Stimulated activated CD8-positive, alpha-beta memory T cell treated with anti-CD3 and anti-CD28 coated beads, Interleukin-7, amount 100 ng/mL, for 1 hour (primary cell): ENCODE measurements at places on chromosomes 12 and 14.

DNA sequence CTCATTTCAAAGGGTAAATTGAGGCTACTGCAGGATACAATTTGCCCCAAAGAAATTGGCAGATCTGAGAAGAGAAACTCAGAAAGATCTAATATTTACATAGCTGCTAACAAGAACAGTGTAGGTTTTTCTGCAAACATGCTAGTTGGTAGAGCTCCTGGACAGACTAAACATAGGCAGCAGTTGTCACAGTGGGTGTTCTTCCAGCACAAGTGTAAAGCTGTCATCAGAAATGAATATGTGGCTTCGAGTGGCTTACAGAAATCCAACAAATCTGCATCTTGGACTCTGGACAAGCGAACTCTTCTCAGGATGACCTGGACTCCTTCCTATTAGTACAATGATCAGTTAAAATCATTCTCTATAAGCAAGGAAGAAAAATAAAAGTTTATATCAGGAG is 5.9 kb downstream of the CBX5 start:
- DNase-seq = no peak

DNA sequence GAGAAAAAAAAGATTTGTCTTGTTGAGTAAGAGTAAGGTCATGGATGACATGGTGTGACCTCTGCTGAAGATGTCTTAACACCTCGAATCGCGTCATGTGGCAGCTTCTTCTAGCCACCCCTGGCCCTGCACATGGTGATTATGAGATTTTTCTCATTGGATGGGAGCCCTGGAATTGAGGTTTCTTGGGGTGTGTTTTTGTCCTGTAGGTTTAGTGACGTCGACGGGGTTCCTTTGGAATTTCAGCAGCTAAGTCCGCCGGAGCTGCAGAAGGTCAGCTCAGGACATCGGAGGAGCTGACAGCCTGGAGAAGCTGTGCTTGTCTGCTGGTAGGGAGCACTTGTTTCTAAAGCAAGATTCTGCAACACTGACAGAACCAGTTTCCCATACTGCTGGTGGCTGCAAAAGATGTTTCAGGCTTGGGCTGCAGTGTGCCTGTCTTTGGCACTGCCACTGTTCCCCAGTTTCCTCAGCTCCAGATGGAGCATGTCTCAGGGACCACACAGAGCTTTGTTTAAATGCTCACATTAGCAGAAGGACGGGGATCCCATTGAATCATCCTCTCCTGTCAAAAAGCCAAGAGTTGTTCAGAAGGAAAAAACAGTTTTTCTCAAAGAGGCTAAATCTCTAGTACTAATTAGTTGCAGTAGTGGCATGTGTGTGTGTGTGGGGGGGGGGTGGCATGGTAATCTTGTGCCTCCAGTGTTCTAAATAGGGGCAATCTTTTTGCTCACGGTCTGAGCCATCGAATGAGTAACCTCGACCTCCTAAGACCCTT is 5.2 kb upstream of the FOS start:
- DNase-seq = no peak

DNA sequence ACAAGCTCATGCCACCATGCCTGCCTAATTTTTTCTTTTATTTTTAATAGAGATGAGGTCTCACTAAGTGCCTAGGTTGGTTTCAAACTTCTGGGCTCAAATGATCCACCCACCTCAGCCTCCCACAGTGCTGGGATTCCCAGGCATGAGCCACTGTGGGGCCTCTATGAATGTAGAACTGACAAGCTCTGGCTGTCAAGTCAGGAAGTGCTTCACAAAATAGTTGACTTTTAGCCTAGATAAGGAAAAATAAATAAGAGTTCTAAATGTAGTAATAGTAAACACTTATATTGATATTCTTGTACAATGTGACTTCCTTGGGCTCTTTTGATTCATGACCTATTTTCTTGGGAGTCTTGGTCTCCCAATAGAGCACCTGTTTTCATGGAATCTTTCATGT is 40.0 kb downstream of the RMST start:
- no peak for DNase-seq

- no peak for DNase-seq
Measured at GRCh38 chr12:41424651-41425050, 236.5 kb downstream of the PDZRN4 start.
